ENCODE measurements at places on chromosomes 1 and 21.

DNA sequence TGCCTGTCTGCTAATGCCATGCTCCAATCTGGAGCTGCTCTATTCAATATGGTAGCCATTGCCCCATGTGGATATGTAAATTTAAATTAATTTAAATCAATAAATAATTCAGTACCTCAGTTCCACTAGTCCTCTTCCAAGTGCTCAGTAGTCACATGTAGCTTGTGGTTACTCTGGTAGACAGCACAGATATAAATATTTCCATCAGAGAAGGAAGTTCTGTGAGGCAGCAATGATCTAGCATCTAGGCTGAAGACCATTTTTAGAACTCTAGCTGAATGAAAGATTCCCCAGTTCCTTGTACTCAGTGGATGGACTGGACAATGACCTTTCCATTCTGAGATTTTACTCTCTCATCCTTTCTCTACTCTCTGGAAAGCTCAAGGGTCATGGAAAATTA lies 25.8 kb upstream of the CAPZB start:
- no peak for DNase-seq

DNA sequence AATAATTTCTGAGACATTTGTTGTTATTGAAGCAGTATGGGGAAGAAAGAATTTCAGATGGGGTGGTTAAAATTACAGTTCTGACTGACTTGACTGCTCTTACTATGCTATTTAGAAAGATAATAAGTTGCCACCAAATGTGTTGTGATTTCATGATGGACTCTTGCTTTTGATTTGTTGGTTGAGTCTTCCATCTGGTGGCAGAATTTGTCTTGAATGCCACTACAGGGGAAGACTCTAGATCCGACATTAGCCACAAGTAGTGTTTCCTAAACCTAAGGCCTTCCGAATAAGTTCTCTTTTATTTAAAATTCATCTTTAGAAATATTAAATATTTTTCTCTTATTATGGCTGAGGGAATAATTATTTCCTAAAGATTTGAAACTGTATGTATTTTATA lies 190.9 kb upstream of the ADGRL4 start:
- DNase-seq, result no peak

DNA sequence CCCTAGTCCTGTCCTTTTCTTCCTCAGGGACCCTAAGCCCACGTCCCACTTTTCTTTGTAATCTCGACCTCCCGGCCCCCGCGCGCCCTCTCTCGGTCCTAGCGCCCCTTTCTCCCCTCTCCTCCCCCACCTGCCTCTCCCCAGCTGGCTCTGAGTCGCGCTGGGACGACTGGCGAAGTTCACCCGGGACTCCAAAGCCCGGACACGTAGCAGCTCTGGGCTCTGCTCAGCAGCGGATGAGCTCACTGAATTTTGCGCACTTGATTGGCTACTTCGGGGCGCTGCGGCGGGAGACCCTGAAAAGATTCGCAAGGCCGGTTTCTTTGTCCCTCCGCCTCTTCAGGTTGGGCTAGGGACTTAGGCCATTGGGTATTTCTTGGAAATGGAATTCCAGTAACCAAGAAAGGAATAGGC lies 16.3 kb upstream of the ACKR1 start:
- DNase-seq, result no peak

DNA sequence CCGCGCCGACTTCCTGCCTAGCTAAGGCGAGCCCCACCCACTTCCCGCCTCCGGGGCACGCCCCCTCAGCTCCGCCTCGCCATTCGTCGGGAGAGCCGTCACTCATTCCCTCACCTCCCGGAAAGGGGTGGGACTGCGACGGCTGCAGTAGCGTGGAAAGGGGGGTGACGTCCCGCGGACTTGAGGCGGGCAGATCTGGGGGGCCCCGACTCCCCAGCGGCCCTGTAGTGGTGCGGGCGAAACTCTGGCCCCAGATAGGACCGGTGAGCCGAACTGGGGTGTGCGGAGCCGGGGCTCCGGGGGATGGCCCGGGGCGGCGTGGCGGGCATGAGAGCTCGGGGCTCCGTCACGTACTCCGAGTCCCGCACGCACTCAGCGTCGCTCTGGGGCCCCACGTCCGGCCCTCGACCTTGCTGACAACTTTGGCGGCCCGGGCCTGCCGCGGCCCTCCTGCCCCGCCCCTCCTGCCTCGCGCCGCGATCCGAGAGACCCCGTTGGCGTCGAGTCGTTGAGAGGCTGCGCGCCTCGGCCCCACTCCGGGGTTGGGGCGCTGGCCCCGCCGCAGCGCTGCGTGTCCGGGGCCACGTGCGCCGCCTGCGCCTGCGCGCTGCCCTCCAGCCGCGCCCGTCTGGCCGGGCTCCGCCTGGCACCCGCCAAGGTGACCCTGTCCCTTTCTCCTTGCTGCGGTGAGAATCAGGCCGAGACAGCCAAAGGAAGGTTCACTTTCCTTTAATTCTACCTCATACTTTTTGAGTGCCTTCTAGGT lies 395 bp upstream of the ENO1 start:
- peak; percentile 100 for DNase-seq

GRCh38 chr1:170445096-170445495 lies 86.9 kb upstream of the GORAB start:
- DNase-seq, result no peak

- DNase-seq, result no peak
These were observed 1103.3 kb upstream of the B3GALT2 start for GRCh38 chr1:194289569-194290266.

DNA sequence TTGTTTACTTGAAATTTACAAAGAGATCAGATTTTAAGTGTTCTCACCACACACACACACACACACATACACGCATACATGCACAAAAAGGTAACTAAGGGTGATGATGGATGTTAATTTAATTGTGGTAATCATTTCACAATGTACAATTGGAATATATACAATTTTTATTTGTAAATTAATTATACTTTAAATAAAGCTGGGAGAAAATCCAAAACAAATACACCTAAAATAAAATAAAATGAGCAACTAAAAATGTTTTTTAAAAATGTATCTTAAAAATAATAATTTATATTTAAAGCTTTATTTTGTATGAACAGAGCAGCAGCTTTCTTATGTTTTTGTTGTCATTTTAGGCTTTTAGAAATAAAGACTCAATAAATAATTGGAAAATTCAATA lies 8.2 kb upstream of the INSL5 start:
- no peak for DNase-seq

GRCh38 chr1:7313826-7314225 lies 457.3 kb upstream of the VAMP3 start:
- DNase-seq, result no peak

DNA sequence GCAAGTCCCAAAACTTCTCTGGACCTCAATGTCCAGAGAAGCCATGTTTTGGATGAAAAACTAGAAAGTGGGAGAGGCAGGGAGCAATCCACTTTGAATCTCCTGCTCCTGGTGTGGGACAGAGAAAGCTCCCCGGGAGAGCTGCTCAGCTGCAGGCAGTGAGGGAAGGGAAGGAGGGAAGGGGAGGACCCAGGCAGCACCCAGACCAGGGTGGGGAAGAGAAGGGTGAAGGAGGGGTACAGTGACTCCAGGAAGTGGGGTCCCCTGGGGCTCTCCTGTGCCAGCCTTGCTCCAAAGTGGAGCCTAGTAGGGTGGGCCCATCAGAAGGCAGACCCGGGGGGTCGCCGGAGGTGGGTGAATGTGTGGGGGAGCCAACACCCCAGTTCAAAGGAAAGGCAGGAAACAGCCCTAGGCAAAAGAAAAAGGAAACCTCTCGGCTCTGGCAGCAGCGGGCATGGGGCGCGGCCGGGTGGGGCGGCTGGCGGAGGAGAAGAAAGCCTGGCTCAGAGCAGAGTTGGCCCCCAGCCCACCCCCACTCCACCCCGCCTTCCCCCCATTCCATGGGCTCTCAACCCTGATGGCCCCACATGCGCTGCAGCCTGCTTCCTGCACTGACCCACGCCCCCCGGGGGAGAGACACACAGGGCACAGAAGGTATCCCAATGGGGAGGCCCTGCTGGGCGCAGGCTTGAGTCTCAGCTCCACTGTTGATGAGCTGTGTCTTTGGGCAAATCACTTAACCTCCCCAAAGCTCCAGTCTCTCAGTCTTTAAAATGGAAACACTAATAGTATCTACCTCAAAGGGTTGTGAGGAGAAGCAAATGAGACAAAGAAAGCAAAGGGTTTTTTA lies 5.7 kb downstream of the LGR6 start:
- no peak for DNase-seq

GRCh38 chr1:89990976-89991831 lies 3.7 kb upstream of the ZNF326 start:
- DNase-seq, result no peak

- DNase-seq, result no peak
These were observed 13.5 kb downstream of the PDPN start for GRCh38 chr1:13597166-13597565.

GRCh38 chr1:54701066-54701465 lies 14.6 kb upstream of the TTC4 start:
- no peak for DNase-seq

DNA sequence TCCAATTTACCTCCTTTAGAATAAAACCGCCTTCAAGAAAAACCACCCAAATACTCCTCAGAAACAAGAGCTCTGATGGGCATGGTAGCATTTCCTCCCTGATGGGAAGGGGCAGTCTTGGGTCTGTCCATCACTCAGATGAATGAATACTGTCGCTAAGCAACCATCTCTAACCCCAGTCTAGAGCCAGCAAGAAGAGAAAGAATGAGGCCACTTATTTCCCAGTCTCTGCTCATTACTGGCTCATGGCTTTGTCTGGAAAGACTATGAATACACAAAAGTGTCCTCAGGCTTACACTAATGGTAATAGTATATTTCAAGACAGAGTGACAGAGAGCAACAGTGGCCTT lies 51.0 kb upstream of the F3 start:
- DNase-seq, result no peak

DNA sequence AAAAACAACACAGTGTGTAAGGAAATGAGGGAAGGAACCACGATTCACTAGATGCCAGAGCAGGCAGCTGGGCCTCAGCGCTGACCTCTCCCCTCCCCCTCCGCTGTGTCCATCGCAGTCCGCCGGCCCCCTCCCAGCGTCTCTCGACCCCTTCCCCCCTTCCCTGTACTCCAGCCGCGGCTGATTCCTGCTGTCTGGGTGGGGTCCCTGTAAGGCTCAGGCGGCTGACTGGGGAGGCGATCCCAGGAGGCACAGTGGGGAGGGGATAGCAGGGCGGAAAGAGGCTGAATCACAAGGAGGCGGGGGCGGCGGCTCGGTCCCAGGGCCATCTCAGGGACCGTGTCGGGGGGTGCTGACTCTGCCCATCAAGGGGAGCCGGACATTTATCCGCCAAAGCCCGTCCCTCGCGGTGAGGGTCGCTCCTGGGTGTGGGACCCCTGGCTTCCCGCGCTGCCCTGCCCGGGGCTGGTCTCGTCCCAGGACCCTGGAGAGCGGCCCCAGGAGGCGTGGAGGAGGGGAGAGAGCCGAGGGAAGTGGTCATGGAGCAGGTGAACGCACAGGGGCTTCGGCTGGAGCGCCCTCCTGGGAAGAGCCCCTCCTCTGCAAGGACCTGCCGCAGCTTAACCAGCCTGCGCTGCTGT lies 241.9 kb downstream of the PTPRU start:
- DNase-seq, result no peak

- no peak for DNase-seq
These were observed 14.3 kb downstream of the ZNF670 start for GRCh38 chr1:247064304-247064703.

GRCh38 chr1:30596470-30596869 lies 126.9 kb downstream of the MATN1 start:
- DNase-seq, result no peak

GRCh38 chr1:53643881-53644390 lies 95.0 kb downstream of the GLIS1 start:
- DNase-seq, result no peak

DNA sequence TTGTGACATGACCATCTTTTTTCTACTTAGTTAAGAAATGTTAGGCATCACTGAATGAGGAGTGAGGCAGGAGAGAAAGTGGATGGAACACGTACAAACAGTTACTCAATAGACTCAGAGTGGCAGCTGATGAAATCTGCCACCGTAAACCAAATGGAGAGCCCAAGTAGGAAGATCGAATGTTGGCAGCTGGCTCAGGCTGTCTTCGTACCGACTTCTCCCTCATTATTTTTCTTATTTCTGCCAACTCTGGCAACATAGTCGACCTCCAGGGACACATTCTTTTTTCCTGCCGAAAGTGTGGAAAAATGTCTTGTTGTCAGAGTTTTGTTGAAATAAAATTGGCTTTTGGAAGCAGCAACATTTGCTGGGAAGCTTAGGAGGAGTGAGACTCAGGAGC lies 143.3 kb downstream of the GREM2 start:
- no peak for DNase-seq

GRCh38 chr1:221159608-221160007 lies 280.4 kb downstream of the HLX start:
- no peak for DNase-seq

- no peak for DNase-seq
These were observed 7.7 kb upstream of the ZNF669 start for GRCh38 chr1:247111700-247112478.

- DNase-seq, result no peak
These were observed 39.5 kb upstream of the CASZ1 start for GRCh38 chr1:10835822-10836421.

DNA sequence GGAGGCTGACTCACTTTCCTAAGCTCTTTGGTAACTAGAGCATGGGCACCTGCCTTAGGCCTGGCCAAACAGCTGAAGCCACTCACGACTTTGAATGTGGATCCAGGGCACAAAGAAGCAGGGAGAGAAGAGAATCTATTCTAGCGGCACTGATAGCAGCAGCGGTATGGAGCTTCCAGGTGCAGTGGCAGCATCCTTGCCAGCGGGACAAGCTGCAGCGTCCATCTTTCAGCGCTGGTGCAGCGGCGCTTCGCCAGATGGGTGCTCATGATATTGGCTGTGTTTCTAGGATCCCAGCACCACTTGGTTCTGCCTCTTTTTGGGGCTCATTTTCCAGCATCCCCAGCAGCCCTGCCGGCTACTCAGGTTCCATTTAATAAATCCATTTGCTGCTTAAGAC lies 184.2 kb downstream of the SLC44A5 start:
- no peak for DNase-seq

DNA sequence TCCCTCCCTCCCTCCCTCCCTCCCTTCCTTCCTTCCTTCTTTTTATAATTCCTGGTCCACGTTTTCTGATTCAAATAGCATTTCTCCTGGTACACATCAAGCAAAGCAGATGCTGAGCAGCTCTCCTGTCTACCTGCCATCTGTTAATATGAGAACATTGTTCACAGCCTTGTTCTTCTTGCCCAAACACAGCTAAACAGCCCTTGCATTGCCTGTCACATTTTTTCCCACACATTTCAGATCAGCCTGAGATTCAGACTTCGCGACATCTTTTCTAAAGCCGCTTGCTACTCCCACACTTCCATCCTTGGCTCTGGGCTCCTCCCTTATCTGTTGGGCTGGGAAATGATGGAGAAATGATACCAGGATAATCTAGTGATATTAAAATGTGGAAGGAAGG lies 200.5 kb downstream of the PCP4 start:
- DNase-seq, result no peak

GRCh38 chr21:17532292-17532691 lies 19.4 kb downstream of the CXADR start:
- DNase-seq, result no peak

- DNase-seq, result no peak
These were observed 98.8 kb downstream of the RABGAP1L start for GRCh38 chr1:174258148-174258550.

- no peak for DNase-seq
These were observed 398.3 kb upstream of the DUSP10 start for GRCh38 chr1:222140206-222140605.
